CD4-positive, alpha-beta T cell (primary cell): ENCODE measurements at places on chromosomes 16 and 17.

GRCh38 chr17:68349157-68349556 lies 57.9 kb downstream of the ARSG start:
- DNase-seq: no peak

GRCh38 chr17:61409301-61410112 lies 9.9 kb downstream of the TBX2 start:
- no peak for DNase-seq

- no peak for DNase-seq
Measured at GRCh38 chr17:66313995-66314659, 11.7 kb downstream of the PRKCA start.

- no peak for DNase-seq
Measured at GRCh38 chr17:33551075-33551474, 258.0 kb upstream of the ASIC2 start.

DNA sequence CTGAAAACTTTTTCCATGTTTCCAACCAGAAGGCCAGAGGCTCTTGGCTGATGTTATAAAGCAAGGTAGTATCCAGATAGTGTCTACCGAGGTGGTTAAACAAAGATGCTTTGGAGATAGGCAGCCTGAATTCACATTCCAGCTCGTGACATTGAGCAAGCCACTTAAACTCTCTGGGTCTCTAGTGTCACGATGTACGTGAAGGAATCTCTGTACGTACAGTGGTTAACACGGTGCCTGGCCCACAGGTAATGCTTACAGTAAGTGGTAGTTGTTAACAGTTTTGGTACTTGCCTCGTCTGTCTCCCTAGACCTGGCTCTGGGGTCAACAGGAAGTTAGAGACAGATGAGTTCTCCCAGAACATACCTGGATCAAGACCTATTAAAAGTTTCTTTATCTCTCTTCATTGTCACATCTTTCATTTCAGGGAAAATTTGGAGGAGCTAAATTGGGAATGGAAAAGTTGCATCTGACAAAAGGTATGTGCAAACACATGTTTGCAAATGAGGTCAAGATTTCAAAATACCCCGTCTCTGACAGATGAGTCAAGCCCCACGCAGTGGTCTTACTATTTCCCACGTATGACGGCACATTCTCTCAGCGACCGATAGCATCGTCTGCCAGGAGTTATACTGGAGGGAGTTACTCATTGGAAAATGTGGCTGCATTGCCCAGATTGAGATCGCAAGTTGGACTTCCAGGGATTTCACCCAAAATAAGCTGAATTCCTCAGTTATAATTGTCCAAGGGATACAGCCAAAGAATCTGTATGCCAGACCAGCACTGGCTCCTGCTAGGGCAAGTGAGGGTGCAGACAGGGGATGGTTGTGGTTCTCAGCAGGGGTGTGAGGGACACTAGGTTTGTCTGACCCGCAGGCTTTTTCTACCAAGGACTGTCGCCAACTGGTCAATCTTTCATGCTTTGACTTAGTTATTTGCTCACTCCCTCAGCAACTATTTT lies 18.9 kb upstream of the MYH10 start:
- no peak for DNase-seq

- no peak for DNase-seq
Measured at GRCh38 chr17:6546069-6546718, 10.2 kb downstream of the PITPNM3 start.

DNA sequence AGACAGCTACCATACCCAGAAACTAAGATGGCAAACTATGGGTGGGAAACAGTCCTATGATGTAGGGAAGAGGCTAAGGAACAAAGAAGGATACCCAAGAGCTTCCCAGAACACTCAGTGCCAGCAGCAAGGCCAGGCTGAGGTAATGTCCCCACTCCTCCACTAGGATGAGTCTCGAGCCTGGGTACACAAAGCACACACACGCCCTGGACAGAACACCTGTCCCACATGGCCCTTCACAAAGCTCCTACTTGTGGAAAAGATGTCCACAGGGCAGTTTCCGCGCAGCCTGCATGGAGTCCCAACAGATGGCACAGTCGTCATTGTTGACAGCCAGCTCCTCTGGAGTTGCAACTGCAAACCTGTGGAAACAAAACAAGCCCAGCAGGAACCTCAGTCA lies 23.9 kb downstream of the AMFR start:
- DNase-seq: no peak
